Ascending aorta (tissue), 2 donors: ENCODE measurements at places on chromosomes 2 and 18.

DNA sequence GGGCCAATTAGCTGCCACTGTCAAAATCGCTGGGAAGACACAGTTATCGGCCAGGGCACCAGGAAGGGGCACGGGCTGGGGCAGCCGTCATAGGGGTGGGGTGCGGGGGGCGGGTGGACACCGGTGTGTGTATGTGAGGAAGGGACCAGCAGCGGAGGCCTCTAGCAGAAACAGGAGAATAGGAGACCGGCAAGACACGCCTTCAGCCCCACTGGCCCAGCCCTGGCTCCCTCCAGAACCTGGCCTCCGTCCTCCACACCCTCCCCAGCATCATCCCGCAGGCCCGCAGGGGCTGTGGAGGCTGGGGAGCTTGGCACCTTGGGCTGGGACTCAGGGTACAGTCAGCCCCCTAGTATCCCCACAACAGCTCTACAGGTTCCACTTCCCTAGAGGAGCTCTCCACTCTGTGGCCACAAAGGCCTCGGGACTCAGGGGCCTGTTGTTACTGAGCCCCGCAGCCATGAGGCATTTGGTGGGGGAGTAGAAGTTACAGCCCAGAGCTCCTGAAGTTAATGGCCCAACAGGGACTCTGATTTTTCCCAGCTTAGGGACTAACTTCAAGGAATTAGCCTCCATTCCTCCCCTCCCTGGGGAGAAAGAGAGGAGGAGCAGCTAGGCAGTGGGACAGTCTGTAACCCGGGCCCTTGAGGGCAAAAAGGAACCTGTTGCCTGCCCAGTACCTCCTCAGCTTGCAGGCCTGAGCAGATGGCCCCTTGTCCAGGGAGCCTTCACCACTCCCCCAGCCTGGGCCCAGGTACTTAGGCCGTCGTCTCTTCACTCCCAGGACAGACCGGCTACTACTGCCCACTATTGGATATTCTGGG lies 19.9 kb downstream of the SH2D6 start:
- DNase-seq = no peak

- no peak for DNase-seq
Observed at GRCh38 chr2:101113441-101114267, 37.5 kb downstream of the TBC1D8 start.

DNA sequence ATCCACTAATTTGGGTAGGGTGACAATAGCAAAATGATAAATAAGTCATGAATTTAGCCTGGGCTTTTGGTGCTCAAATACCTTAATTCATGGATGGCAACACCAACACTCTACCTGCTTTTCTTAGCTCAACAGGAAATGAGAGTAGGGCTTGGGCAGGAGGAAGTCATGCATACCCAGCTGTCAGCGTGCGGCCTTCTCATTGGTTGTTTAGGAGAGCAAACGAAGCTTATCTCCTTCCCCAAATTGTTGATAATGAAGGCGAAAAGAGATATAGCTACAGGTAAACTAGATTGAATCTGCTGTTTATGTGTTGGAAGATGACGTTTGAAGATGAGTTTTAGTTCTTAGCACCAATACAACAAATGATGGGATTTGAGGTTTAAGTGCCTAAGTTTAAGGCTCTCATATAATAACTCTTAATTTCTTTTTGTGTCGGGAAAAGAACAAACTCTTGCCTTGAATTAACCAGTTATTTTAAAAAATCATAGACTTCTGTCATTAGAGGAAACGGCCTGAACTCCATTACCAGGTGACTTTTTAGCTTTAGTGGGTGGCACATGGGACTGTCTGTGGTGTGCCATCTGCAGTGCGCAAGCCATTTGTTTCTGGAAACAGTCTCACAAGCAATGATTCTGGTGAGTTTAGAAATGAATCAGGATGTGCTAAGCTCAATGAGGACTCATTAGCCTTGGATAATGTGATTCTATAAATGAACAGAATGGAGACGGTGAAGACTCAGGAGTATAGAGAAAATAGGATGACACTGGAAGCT lies 19.8 kb downstream of the MAP4K4 start:
- DNase-seq = no peak

GRCh38 chr2:8447610-8448221 lies 234.1 kb upstream of the ID2 start:
- DNase-seq = no peak

- no peak for DNase-seq
Observed at GRCh38 chr2:171431677-171432167, 2.1 kb downstream of the METTL8 start.

GRCh38 chr18:23814991-23815614 lies 125.8 kb downstream of the LAMA3 start:
- no peak for DNase-seq

- no peak for DNase-seq
Observed at GRCh38 chr2:150520887-150521664, 33.6 kb upstream of the RND3 start.

DNA sequence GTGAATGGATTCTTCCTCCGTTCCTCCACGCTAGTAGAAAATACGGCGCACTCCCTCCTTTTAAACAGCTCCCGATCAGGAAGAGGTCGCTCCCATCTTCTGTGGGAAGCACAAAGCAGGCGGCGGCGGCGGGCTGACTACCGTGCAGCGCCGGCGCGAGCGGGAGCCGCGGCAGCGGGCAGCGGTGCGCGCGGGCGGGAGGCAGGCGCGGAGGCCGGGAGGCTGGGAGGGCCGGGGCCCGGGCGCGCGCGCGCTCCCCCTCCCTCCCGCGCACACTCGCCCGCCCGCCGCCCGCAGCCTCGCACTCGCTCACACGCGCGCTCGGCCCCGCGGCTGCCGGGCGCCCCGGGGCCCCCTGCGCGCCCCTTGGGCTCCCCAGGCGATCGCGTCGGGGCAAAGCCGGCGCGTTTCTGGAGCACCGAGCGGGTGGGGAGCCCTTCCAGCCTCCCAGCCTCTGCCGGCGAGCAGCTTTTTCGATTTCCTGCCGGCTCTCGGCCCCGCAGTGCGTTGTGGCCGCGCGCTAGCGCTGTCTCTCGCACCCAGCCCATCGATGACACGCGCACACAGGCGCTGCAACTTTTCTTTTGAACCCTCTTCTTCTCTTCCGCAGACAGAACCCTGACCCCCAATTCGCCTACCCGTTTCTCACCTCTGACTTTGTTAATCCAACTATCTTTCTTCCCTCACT lies at the start of gene SLC8A1:
TSS of gene SLC8A1 (minus strand) at position 173 of the 688 bp plus-strand sequence.
- no peak for DNase-seq

- no peak for DNase-seq
Observed at GRCh38 chr18:12518832-12519531, 111.3 kb downstream of the PRELID3A start.

GRCh38 chr2:186925514-186925913 lies 76.5 kb upstream of the ZSWIM2 start:
- DNase-seq = no peak

- no peak for DNase-seq
Observed at GRCh38 chr2:163401481-163401880, 334.3 kb downstream of the FIGN start.

DNA sequence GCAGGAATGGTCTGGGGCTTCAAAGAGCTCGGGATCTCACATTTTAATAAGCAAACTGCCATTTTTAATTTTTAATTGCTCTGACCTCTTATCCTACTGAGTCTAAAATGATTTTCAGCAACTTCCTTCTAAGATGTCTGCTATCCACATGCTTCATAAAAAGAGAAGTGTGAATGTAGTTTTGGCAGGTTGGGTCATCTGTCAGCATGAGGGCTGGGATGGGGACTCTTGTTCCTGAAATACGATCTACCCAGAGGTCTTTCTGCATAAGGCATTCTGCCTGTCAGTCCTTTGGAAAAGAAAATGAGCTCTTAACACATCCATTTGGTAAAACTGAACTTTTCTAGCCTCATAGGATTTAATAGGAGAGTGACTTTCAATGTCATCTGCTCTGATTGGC lies 252.8 kb upstream of the APCDD1 start:
- no peak for DNase-seq

DNA sequence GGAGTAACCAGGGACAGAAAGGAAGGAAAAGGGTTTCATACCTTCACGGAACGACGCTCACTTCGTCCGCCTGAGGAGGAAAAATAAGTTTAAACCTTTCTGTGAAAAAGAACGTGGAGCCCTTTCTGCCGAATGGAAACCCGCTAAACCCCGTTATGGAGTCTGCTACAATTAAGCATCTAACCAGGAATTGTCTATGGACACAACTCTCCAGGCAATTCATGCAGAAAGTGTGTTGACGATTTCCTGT lies 528 bp upstream of the PPP4R3B start:
- no peak for DNase-seq

- DNase-seq = no peak
Observed at GRCh38 chr2:216034065-216034464, 20.7 kb upstream of the MREG start.

GRCh38 chr18:2424420-2424819 lies 146.9 kb downstream of the METTL4 start:
- DNase-seq = no peak

- DNase-seq = no peak
Observed at GRCh38 chr2:159380685-159381239, 94.3 kb upstream of the WDSUB1 start.

DNA sequence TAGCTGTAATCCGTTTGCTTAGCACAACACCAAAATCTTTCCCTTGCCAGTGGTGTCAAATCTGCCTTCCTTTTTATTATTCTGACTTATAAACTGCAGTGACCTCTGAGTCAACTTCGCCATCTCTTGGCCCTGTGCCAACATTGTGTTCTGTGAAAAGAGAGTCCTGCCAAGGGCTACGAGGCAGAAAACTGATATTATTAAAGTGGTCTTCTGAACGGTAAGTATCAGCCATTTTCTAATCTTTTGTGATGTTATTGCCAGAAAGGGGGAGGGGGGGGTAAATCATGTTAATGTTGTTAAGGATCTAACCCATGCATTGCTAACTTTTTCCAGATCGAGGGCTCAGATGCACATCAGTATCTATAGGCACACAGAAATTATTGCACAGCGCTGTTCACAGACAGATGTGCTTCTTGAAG lies 121.5 kb upstream of the LTBP1 start:
- DNase-seq = no peak

DNA sequence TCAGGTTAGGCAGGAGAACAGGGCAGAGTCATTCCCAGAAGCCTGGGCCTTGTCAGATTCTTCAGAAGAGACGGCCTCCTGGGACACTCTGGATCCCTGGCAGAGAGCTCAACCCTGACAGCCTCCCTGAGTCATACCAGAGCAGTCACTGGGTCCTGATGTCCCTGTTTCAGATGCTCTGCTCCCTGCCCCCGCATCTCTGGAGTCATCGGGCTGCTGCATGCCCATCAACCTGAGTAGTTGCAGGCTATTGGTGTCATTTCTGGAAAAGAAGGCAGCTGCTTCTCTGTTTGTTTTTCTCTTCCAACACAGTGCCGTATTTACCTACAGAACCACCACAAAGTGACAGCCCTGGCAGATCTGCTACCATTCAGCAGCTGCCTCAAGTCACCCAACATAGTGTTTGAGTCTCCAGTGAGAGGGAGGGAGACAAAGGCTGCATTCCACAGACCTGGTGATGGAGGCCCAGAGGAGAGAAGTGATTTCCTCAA lies 145.1 kb downstream of the B3GNT2 start:
- no peak for DNase-seq

GRCh38 chr2:42775810-42776209 lies 11.9 kb upstream of the OXER1 start:
- DNase-seq = no peak

DNA sequence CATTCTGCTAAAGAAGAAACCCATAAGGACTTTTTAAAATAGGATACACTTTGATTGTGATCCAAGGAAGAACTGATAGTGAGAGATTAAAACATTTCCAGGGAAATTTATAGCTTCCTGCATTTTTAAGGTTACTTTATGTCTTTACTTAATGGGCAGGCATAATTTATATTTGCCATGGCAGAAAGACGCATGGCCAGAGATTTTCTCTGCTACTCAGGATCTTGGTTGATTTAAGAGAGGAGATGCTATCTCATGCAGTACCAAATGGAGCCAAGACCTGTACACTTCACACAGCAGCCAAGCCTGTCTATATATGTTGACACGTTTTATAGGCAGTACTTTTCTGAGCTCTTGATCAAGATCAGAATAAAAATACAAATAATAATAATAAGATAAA lies 60.9 kb upstream of the NT5C1B start:
- no peak for DNase-seq

DNA sequence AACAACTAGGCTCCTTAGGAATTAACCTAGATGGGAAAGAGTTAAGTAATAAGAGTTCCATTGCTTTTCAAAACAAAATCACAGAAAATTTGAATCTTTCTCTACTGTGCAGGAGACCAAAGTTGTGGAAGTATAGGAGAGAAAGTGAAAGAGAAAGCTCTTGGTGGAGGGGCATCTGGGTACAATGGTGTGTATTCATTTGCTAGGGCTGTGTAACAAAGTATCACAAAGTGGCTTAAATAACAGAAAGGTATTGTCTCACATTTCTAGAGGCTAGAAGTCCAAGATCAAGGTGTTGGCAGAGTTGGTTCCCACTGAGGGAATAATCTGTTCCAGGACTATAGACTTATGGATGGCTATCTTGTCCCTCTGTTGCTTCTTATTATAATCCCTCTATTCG lies 50.5 kb upstream of the GORASP2 start:
- no peak for DNase-seq

DNA sequence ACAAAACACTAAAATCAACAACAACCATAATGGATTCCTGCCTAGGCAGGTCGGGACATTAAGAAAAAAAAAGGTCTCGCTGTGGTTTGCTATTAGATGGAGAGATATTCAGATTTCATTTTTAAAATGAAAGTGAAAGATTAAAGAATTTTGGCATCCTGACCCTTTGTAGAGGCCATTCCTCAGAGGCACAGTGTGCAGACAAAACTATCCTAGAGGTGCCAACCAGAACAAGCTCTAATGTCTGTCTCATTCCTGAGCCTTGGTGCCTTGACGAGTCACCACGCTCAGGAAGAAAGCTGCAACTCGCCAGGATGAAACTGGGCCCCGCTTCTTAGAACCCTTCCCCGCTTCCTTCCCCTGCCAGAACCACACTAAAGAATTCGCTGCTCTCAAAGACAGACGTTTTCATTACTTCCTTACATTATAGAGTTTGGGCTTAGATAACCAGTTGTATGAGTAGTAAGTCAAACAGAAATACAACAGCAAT lies 156.0 kb downstream of the TGIF1 start:
- no peak for DNase-seq
